ENCODE measurements at places on chromosomes 5 and 9. TPM values are rescaled to one million over a fixed set of nuclear protein-coding genes. Genes with fewer than 3 reads are reported as not detected.

GRCh38 chr5:1035421-1036405 is 27.1 kb downstream of the NKD2 start:
- H3K27ac ChIP-seq, result no peak overlapping the region
- H3K4me1 ChIP-seq, result no peaks in the 10 kb centered on the region
- H3K36me3 ChIP-seq, result no peaks in the 10 kb centered on the region
- DNase-seq, result no peak
- H3K27me3 ChIP-seq, result no peaks in the 10 kb centered on the region

AOPEP gene
- 14.3 TPM for total RNA-seq

- H3K4me1 ChIP-seq, result no peaks in the 10 kb centered on the region
- no peak overlapping the region for H3K27ac ChIP-seq
- no peak overlapping the region for H3K4me3 ChIP-seq
- H3K27me3 ChIP-seq, result no peaks in the 10 kb centered on the region
- DNase-seq, result no peak
- H3K36me3 ChIP-seq, result no peaks in the 10 kb centered on the region
Observed at GRCh38 chr5:7372399-7372798, 23.5 kb upstream of the ADCY2 start.

GRCh38 chr9:129664746-129665388 is 580 bp upstream of the PRRX2 start:
- H3K36me3 ChIP-seq, result no peaks in the 10 kb centered on the region
- H3K4me1 ChIP-seq, result peaks cover 2% of the 10 kb centered on the region
- H3K4me3 ChIP-seq, result peak overlapping the region; percentile 33
- H3K27me3 ChIP-seq, result peaks cover 30% of the 10 kb centered on the region
- DNase-seq, result peak; percentile 65

GRXCR2 gene
- total RNA-seq, result not detected

- no peak for DNase-seq
- H3K4me3 ChIP-seq, result no peak overlapping the region
- no peaks in the 10 kb centered on the region for H3K27me3 ChIP-seq
- no peak overlapping the region for H3K27ac ChIP-seq
- no peaks in the 10 kb centered on the region for H3K36me3 ChIP-seq
- no peaks in the 10 kb centered on the region for H3K4me1 ChIP-seq
Observed at GRCh38 chr5:158058208-158059120, 199.5 kb upstream of the CLINT1 start.

C9orf50 gene
- total RNA-seq, result not detected

- H3K27me3 ChIP-seq, result no peaks in the 10 kb centered on the region
- peaks cover 8% of the 10 kb centered on the region for H3K4me1 ChIP-seq
- no peak for DNase-seq
Observed at GRCh38 chr9:36450110-36450732, 50.2 kb upstream of the RNF38 start.

GRCh38 chr5:54874337-54875021 is 110.9 kb downstream of the ESM1 start:
- H3K36me3 ChIP-seq, result no peaks in the 10 kb centered on the region
- no peaks in the 10 kb centered on the region for H3K4me1 ChIP-seq
- H3K27me3 ChIP-seq, result no peaks in the 10 kb centered on the region
- no peak for DNase-seq

- no peaks in the 10 kb centered on the region for H3K4me1 ChIP-seq
- H3K4me3 ChIP-seq, result no peak overlapping the region
- no peak for DNase-seq
- H3K27me3 ChIP-seq, result no peaks in the 10 kb centered on the region
Observed at GRCh38 chr5:178931846-178932760, 8.9 kb upstream of the ZNF454 start.

DNA sequence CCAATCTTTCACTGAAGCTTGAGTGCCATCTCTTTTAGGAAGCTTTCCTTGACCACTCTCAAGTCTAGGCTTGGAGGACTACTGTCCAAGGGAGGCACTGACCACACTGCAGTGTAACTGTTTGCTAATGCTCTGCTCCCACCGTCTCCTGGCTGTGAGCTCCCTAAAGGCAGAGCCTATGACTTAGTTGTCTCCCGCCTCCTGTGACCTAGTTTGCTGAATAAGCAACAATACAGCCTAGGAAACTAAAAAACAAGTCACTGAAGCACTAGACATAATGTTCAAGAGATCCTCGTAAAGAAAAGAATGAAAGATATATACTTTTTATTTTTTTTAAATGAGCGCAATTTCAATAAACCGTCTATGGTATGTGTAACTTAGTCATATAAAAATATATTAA is 31.4 kb downstream of the LIX1 start:
- H3K4me3 ChIP-seq, result no peak overlapping the region
- H3K27me3 ChIP-seq, result no peaks in the 10 kb centered on the region
- no peaks in the 10 kb centered on the region for H3K4me1 ChIP-seq
- no peak overlapping the region for H3K27ac ChIP-seq
- DNase-seq, result no peak

GRCh38 chr9:86856259-86856658 is 91.0 kb downstream of the GAS1 start:
- H3K4me3 ChIP-seq, result no peak overlapping the region
- H3K36me3 ChIP-seq, result no peaks in the 10 kb centered on the region
- H3K4me1 ChIP-seq, result no peaks in the 10 kb centered on the region
- no peak for DNase-seq

PLAC8L1 gene
- total RNA-seq, result 0.92 TPM

ACSL6 gene
- 2.4 TPM for total RNA-seq

GRCh38 chr5:170306381-170306831 is 8.8 kb upstream of the LCP2 start:
- no peaks in the 10 kb centered on the region for H3K36me3 ChIP-seq
- H3K4me1 ChIP-seq, result peaks cover 5% of the 10 kb centered on the region
- no peak for DNase-seq
- no peak overlapping the region for H3K27ac ChIP-seq
- no peaks in the 10 kb centered on the region for H3K27me3 ChIP-seq
- H3K4me3 ChIP-seq, result no peak overlapping the region

GRCh38 chr5:35745660-35746059 is 111.0 kb upstream of the IL7R start:
- H3K27ac ChIP-seq, result no peak overlapping the region
- no peak overlapping the region for H3K4me3 ChIP-seq
- no peaks in the 10 kb centered on the region for H3K36me3 ChIP-seq
- H3K27me3 ChIP-seq, result peaks cover 42% of the 10 kb centered on the region

DNA sequence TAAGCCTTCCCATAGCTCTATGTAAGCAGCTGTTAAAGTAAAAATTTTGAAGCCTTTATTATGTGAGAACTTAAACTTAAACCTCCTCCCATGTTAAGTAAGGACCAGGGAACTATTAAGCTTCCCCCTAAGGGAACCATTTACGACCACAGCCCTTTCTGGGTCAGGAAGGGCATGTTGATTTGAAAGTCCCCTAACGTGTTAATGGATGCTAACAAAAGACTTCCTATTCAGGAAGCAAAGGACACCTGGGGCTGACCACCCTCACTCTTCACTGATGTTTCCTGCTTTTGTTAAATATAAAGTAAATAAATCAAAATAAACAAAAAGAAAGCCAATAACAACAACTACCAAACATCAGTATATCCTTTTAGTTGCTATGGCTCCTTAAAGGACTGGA is 170.6 kb upstream of the RFX3 start:
- no peak overlapping the region for H3K27ac ChIP-seq
- no peaks in the 10 kb centered on the region for H3K4me1 ChIP-seq
- H3K36me3 ChIP-seq, result no peaks in the 10 kb centered on the region
- no peak overlapping the region for H3K4me3 ChIP-seq
- no peak for DNase-seq

DNA sequence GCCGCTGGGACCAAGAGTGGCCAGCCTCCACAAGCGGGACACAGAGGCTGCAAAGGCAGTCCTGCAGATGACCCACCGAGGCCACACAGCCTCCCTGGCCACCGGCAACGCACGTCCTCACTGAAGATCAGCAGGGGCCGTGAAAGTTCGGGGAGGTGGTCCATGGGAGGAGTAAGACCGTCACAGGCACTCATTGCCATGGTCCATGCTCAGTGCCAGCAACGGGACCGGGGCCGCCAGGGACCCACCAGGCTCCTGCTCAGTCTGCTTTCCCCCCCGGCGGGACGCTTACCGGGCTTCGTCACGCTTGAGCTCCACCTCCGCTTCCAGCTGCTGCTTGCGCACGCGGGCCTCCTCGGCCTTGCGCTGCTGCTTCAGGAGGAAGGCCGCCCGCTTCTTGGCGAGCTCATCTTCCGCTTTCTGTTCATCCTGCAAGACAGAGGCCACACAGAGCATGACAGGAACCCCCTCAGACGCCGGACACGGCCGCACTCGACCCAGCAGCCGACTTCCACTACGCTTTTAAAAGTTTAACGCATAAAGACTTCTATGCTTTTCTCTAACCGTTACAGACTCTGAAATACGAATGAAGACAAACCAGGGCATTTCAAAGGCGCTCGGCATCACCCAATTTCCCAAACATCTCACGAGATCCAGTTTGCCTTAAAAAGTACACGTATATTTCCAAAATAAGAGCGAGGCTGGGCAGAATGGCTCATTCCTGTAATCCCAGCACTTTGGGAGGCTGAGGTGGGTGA is 88.4 kb downstream of the CAMSAP1 start:
- H3K27me3 ChIP-seq, result no peaks in the 10 kb centered on the region
- no peak overlapping the region for H3K4me3 ChIP-seq
- peaks cover 67% of the 10 kb centered on the region for H3K36me3 ChIP-seq
- no peaks in the 10 kb centered on the region for H3K4me1 ChIP-seq

GRCh38 chr5:167629634-167630033 is 661.8 kb upstream of the WWC1 start:
- no peak overlapping the region for H3K4me3 ChIP-seq
- no peaks in the 10 kb centered on the region for H3K27me3 ChIP-seq
- no peaks in the 10 kb centered on the region for H3K36me3 ChIP-seq

DNA sequence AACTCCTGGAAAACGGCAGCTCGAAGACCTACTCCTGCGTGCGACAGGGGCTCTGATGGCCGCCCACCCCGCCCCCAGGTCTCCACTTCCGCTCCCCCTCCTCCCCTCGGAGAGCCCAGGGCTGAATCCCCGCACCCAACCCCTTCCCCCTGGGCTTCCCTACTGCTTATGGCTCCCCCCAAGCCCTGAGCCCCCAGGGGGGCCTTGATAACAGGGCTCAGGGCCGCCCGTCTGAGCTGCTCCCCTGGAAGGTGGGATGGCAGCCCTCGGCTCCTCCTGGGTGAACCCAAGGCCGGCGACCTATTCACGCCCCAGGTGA is 30.4 kb downstream of the GLT6D1 start:
- H3K36me3 ChIP-seq, result no peaks in the 10 kb centered on the region
- H3K27ac ChIP-seq, result no peak overlapping the region
- no peak for DNase-seq
- H3K27me3 ChIP-seq, result no peaks in the 10 kb centered on the region

DNA sequence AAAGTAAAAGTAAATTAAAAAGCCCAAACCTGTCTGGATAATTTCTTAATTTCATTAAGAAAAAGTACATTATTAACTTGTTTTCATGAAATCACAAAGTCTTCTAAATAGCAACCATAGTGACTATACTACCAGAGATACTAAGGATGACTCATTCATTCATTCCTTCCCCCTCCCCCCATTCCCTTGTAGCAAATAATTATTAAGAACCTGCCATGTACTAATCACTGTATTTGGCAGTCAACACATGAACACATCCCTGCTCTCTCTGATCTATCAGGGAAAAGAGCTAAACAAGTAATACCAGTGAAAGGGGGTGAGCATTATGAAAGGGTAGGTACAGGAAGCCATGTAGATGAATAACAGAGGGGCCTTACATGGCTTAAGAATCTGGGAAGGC is 203.9 kb downstream of the CWC27 start:
- no peaks in the 10 kb centered on the region for H3K27me3 ChIP-seq
- DNase-seq, result no peak
- no peaks in the 10 kb centered on the region for H3K4me1 ChIP-seq
- H3K27ac ChIP-seq, result no peak overlapping the region
- peaks cover 2% of the 10 kb centered on the region for H3K36me3 ChIP-seq

GRCh38 chr5:126921241-126922091 is 108.9 kb downstream of the MARCHF3 start:
- H3K4me1 ChIP-seq, result no peaks in the 10 kb centered on the region
- DNase-seq, result no peak
- no peak overlapping the region for H3K4me3 ChIP-seq

- no peak overlapping the region for H3K27ac ChIP-seq
- H3K4me1 ChIP-seq, result no peaks in the 10 kb centered on the region
- no peak overlapping the region for H3K4me3 ChIP-seq
- no peaks in the 10 kb centered on the region for H3K27me3 ChIP-seq
- no peaks in the 10 kb centered on the region for H3K36me3 ChIP-seq
Observed at GRCh38 chr9:91328186-91328585, 33.5 kb downstream of the AUH start.

DNA sequence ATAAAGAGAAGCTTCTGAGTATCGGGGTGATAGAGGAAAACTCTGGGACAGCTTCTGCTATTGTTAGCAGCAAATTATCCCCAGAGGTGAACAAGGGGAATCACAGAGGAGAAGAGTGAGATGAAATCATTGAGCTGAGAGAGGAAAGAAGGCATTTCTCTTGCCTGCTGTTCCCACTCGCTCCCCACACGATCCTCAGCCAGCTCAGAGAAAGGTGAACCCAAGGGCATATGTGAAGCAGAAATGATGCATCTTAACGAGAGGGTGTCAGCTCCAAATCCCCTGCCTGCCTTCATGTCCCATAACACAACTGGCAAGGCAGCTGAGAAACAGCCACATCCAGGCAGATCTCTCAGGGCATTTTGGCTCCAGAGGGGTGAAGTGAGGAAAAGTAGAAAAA is 111.6 kb downstream of the BRINP1 start:
- no peak overlapping the region for H3K27ac ChIP-seq
- H3K36me3 ChIP-seq, result no peaks in the 10 kb centered on the region
- DNase-seq, result no peak
- no peaks in the 10 kb centered on the region for H3K27me3 ChIP-seq
- H3K4me1 ChIP-seq, result no peaks in the 10 kb centered on the region
- H3K4me3 ChIP-seq, result no peak overlapping the region

LOX gene
- 2.2 TPM for total RNA-seq

GRCh38 chr9:82128011-82128696 is 139.6 kb downstream of the SPATA31D1 start:
- H3K27ac ChIP-seq, result no peak overlapping the region
- H3K4me1 ChIP-seq, result no peaks in the 10 kb centered on the region
- H3K36me3 ChIP-seq, result no peaks in the 10 kb centered on the region
- H3K4me3 ChIP-seq, result no peak overlapping the region
- H3K27me3 ChIP-seq, result no peaks in the 10 kb centered on the region

ADCY2 gene
- total RNA-seq, result 131 TPM

- H3K27me3 ChIP-seq, result no peaks in the 10 kb centered on the region
- H3K27ac ChIP-seq, result no peak overlapping the region
- no peak overlapping the region for H3K4me3 ChIP-seq
- no peaks in the 10 kb centered on the region for H3K36me3 ChIP-seq
- DNase-seq, result no peak
Observed at GRCh38 chr5:79831381-79832309, 142.0 kb downstream of the CMYA5 start.

GRCh38 chr9:110093417-110093816 is 114.5 kb downstream of the C9orf152 start:
- no peak overlapping the region for H3K27ac ChIP-seq
- no peak overlapping the region for H3K4me3 ChIP-seq
- no peak for DNase-seq

- no peak overlapping the region for H3K4me3 ChIP-seq
- H3K36me3 ChIP-seq, result no peaks in the 10 kb centered on the region
- H3K4me1 ChIP-seq, result no peaks in the 10 kb centered on the region
- H3K27ac ChIP-seq, result no peak overlapping the region
Observed at GRCh38 chr5:149037817-149038216, 25.0 kb downstream of the SH3TC2 start.
